ENCODE measurements at places on chromosomes 12 and 14.

- DNase-seq: no peak
Measured at GRCh38 chr14:51044961-51045360, 49.9 kb downstream of the TRIM9 start.

- DNase-seq: no peak
Measured at GRCh38 chr14:76950055-76951020, 78.2 kb downstream of the IRF2BPL start.

- no peak for DNase-seq
Measured at GRCh38 chr12:59650588-59651228, 54.9 kb downstream of the SLC16A7 start.

GRCh38 chr12:13247596-13247995 lies 51.1 kb downstream of the EMP1 start:
- no peak for DNase-seq

DNA sequence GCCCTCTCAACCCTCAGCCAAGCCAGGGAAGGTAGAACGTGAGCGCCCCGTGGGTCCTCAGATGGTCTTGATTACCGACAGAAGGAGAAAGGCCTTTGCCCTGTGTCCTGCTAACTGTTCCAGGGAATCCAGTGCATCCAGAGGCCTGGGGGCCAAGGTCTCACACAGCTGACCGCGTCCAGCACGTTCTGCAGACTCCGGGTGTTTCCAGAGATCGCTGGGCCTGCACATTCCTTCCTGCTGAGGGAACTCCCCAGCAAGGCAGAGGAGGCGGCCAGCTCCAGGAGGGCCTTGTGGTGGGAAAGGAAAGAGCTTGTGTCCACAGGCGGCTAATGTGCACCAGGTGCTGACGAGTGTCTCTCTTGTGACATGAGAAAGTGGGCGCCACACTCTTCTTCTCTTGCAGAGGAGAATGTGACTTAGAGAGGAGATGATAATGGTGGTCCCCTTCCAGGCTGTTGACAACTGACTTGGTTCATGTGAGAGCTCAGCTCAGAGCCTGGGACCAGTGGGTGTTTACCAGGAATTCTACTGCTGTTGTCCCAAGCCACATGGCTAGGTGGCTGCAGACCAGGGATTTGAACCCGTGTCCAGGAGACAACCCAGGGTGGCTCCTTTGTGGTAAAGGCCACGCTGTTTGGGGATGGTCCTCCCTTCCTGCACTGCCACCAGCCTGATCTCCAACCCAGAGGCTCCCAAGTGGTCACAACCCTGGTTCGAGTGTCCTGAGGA lies 46.8 kb upstream of the DLK1 start:
- no peak for DNase-seq

DNA sequence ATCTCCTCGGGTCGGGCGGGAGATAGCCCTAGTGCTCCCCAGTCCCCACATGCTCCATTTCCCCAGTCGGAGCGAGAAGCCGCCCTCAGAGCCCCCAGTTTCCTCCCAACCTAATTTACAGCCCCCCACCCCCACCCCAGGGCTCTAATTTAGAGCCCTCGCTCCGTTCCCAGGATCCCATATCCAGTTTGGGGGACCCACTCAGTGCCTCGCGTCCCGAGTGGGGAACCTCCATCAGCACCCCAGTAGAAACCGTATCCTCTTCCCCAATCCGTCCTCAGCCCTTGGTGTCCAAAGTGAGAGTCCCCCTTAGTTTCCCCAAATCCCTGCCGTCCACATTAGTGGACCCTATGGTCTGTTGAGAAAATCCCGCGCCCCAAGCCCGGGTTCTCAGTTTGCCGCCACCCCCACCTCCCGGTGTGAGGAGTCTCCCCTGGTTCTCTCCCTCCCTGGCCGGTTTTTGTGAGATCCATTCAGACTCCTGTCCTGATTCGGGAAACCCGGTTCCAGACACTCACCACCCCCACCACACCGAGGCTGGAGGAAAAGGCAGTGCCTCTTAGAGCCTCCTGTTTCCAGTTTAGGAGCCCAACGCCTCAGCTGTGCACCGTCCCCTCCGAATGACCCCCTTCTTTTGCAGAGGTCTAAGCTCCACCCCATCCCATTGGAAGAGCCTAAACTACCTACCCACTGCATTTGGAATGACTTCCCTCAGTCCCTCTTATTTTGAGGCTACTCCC lies 809 bp upstream of the MSI1 start:
- no peak for DNase-seq

- DNase-seq: no peak
Measured at GRCh38 chr14:92325835-92326234, 2.9 kb downstream of the SLC24A4 start.

GRCh38 chr14:81247271-81247766 lies 26.6 kb upstream of the GTF2A1 start:
- DNase-seq: no peak

DNA sequence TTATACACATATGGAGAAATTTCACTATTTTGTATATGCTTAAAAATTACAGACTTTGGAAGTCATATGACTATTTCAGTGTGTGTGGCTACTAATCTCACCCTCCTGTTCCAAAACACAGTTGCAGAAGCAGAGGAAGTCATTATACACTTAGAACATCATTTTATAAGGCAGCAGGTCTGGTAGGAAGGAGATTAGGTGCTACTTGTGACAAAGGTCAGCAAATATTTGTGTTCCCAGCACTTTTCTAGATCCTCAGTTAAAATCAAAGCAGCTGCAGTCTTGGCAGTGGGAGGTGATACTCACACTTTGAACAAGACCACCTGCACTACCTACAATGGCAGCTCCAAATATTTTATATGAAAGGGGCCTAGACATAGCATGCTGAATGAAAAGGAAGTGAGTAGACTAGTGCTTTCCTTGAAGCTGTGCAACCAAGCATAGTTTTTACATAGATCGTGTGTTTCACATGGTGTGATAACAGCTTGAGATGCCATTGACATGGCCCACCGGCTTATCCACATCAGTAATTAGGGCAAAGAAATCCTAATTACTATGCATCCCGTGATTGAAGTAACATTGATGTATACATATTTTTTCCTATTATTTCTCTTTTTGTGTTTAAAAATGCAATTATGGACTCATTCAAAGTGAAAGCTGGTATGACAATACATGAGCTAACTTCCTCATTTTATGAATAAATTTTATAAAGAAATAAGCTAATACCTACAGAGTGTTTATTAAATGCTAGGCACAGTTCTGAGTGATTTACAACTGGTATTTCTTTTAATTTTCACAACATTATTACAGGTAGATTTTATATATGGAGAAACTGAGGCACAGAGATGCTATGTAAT lies 5.3 kb downstream of the GYS2 start:
- DNase-seq: no peak

- DNase-seq: no peak
Measured at GRCh38 chr14:26056036-26056616, 541.7 kb downstream of the NOVA1 start.

GRCh38 chr14:29927376-29928116 lies at the start of gene PRKD1:
Gene PRKD1 (minus strand): TSS chr14:29927847.
- no peak for DNase-seq

DNA sequence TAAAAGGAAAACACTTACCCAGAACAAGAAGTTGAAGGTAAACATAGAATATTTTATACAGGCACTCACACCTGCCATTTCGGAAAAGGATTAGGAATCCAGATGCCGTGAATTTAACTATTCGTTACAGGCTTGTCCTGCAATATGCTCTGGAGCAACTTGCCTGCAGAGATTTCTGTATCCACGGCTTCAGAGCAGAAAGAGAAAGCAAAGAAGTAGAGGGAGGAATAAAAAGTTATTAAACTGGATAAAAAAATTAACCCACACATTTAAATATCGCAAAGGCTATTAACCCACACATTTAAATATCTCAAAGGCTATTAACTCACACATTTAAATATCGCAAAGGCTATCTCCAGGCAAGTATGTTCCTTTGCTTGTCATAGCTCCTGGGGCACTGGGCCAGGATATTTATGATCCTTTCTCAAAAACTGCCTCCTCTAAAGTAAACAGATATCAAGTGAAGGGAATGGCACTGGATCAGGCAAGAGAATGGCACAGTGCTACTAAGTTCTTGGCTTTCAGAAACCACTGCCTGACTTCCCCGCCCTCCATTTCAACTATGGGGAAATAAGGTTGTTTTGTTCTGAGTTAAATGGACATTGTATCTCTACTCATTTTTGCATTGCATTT lies at the start of gene TSPAN8:
TSS of gene TSPAN8 (minus strand) at position 399 of the 633 bp plus-strand sequence. CDS start at position 78, 321 bp downstream.
- DNase-seq: no peak

DNA sequence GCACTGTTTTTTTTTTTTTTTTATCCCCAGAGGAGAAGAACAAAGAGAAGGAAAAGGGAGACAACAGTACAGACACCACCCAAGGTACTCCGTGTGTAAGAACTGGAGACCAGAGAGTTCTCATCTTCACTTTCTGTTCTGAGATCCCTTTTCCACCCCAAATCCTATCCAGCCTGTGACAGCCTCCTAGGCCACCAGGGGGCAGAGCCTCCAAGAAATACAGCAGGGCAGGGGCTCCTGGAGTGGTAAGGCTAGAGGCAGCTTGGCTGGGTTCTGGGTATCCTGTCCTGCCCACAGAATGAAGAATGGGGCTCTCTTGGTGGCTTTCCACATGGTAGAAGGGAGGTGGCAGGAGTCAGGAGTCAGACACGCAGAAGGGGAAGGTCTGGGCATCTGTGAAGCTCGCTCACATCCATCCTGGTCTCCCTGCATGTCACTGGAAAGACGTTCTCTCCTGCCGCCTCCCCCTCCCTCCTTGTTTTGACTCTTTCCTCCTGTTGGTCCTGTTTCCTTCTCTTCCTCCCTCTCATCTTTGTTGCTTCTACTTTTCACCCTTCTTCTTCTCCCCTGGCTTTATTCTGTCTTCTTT lies 12.0 kb downstream of the CLSTN3 start:
- peak; percentile 53 for DNase-seq

- no peak for DNase-seq
Measured at GRCh38 chr14:105600939-105601359, 74.6 kb downstream of the TMEM121 start.

DNA sequence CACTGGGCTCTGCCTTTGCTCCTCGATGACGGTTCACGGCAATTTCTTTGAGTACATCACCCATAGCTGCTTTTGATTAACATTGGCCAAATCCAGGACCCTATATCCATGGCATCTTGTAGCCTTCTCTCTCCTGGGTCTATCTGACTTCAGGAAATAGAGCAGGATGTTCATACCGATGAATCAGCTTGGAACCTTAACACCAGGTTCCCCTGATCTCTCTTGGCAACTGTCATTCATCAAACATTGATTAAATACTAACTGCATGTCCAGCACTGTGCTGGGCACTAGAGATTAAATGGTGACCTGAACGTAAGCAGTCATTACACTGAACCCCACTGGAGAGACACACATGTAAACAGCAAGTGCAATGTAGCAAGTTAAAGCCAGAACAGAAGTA lies 77.0 kb upstream of the MED13L start:
- no peak for DNase-seq

DNA sequence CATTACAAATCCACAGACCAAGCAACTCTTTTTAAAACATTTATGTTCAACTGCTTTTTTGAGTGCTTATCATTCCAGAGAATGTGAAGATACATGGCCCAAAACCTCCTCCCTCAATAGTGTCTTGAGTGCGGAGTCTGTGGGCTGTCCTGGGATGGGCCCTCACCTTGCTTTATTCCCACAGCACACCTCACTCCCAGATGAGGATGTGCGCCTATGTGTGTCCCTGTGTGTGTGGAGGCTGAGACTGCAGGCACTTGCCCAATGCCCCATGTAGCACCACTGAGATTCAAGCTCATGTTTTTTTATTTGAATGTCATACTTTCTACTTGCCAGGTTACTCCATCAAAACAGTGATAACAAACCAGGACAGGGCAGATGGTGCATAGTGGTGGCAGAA lies 291.7 kb downstream of the CACNA1C start:
- no peak for DNase-seq

GRCh38 chr12:16154990-16155389 lies 122.5 kb downstream of the SLC15A5 start:
- no peak for DNase-seq

- no peak for DNase-seq
Measured at GRCh38 chr12:57223191-57224165, 6.0 kb upstream of the SHMT2 start.

- DNase-seq: no peak
Measured at GRCh38 chr12:44628180-44628579, 247.9 kb downstream of the NELL2 start.

- DNase-seq: no peak
Measured at GRCh38 chr14:56268673-56269072, 150.5 kb downstream of the PELI2 start.

GRCh38 chr14:76844223-76844622 lies 18.0 kb downstream of the LRRC74A start:
- DNase-seq: peak; percentile 60

DNA sequence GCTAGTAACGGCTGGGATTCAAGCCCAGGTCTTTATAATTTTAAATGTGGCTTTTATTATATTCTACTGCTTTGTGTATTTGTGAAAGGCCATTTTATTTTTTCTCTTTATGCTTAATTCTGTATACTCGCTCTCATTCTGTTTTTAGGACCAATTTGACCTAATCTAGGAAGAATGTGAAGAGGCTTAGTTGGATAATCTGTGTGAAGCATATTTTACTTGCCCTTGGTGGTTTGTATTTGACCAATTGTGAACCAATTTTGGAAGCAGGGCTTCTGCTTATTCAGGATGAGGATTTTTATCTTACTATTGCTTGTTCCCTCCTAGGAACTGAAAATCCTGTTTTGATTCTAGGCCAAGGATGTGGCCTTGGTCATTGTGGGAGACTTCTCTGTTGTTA lies 113.1 kb downstream of the TTC6 start:
- no peak for DNase-seq

DNA sequence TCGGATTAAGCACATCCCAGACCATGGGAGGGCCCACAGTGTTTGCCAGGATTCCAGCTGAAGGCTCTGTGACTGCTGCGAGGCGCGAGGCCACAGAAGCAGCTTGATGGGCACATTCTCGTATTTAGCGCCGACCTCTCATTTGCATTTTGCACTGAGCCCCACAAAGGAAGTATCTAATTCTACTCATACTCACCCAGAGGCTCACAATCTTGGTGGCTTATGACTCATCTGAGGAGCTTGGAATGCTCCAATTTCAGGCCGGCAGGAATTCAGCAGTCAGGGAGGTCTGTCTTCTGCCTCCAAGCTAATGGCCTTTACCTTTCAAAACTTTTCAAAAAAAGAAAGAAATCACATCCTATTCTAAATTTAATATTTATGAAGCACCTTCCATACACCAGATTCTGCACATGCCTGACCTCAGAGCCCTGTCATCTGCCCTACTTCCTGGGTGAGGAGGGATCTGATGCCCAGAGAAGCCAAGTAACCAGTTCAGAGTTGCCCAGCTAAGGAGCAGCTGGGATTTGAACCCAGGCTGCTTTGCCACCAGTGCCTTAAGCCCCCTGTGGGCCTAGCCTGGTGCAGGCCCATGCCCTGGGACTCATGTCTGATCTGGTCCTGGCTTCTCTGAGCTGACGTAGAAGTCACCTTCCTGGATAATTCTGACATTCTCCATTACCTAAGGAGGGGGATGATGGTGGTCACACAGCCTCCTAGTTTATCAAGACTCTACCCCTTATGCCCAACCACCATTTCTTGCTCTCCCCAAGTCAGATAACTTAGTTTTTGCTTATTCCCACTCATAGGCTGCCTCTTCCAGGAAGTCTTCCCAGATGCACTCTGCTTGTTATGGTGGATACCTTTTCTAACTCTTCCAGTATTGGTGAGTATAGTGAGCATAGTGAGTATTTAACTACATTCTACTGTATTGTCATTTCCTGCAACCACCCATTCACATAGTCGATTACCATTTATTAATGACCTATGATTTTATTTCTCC lies 198.9 kb downstream of the RBM19 start:
- no peak for DNase-seq

- DNase-seq: no peak
Measured at GRCh38 chr12:46084666-46085631, 94.6 kb upstream of the SCAF11 start.

Data from stimulated activated CD4-positive, alpha-beta T cell treated with anti-CD3 and anti-CD28 coated beads, TNF-alpha, amount 100 ng/mL, for 24 hours (primary cell).